Forelimb muscle (tissue), 1 donor: ENCODE measurements at places on chromosomes 7 and 10.
A peak's percentile ranks its signal among the peaks of the same experiment; 100 is the strongest.

DNA sequence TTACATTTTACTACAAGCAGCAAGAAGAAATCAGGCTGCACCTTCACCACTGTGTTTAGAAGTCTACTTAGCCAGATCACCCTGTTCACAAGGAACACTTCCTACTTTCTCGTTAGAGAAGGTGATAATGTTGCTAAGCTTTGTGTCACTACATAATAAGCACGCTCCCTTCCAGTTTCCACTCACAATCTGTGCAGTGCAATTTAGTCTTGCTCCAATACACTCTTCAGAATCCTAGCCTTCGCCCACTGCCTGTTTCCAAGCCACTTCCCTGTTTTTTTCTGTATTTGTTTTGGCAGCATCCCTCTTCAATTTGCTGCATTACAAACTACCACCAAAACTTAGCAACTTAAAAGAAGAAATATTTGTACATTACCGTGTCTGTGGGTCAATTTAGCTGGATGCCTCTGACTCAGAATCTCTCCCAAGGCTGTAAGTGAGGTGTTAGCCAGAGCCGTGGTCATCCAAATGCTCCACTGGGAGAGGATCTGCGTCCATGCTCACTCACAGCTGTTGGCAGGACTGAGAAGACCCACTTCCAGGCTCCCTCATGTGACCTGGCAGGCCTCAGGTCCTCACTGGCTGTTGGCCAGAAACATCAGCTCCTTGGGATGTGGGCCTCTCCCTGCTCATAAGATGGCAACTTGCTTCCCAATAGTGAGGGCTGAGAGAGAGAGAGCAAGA lies 110.4 kb downstream of the PON1 start:
- peak; percentile 86 for DNase-seq

DNA sequence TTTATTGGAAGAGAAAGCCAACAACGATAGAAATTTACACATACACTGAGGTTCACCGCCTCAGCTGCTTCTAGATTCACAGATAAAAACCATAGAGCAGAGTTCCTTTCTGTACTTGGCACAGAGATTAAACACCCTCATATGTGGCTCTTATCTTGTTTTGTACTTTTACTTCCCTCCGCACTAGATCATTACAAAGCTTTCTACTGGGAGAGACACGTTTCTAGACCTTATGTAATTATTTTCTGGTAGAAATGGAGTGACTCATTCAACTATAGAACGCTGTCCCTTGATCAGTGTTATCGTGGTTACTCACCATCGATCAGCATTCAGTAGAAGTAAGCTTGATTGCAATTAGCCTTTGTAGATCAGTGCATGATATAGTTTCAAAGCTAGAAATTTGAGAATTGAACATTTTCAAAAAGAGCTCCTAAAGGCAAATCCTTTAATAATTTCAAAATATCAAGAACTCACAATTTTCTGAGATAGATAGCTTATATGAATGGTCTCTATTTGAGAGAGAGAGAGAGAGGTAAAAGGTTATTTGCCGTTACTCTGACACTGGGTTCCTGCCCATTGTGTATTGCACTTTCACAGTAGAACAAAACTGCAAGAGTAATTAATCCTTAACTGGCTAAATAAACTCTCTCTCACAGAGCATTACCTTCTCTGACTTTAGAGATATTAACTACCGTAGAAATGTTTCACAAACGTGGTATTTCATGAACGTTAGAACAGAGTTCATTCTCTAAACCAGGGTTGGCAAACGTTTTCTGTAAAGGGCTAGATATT lies 26.1 kb upstream of the DNAJC1 start:
- no peak for DNase-seq

DNA sequence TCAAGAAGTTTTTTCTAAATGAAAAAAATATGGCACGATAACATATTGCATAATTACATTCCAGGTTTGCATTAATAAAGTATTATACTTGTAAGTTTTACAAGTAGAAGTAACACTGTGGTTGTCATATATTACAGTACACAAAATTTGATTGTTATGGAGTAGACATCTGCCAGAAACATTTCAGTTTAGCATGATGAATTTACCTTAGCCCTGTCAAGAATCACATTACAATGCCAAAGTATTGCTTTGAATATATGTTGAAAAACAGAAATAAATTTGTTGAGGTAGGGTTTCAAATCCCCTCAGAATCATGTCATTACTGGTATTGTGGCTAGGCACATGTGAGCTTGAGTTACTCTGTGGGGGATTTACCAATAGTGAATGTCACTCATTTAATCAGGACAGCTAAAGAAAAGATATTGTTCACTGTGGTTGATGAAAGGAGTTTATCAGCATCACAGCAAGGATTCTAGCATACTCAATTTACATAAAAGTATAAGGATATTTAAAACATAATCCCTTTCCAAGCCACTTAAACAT lies 112.1 kb downstream of the MDFIC start:
- no peak for DNase-seq

- DNase-seq = no peak
Measured at GRCh38 chr7:40474790-40475680, 340.2 kb downstream of the SUGCT start.

- no peak for DNase-seq
Measured at GRCh38 chr7:947391-948210, 6.9 kb downstream of the ADAP1 start.

DNA sequence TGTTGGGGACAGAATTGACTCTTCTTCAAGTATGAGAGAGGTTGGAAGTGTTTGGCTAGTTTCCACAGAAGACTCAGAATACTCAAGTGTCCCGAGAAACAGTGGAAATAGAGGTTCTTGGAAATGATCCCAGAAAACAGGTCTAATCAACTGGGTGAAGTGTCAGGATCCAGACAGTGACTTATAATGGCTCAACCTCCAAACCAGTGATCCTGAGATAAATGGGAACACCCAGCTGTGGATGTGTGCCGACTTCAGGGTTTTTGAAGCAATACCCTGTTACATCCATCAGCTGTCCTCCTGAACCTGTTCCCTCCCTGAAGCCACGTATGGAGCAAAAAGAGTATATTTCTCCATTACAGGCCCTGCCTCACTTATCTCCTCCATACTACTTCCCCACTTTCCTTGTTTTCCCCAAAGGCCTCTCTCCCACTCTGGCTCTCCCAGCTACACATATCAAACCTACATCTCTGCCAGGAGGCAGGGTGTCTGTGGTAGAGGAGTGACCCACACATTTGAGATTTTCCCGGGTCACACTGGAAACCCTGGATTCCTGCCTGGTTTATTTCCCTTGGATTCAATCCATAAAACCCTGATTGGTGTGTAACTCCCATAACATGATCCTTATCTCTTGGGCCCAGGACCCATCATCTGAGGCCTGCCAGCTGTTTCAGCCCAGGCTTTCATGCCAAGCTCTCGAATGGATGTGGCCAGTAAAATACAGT lies 17.6 kb upstream of the ELOVL3 start:
- DNase-seq = no peak

- DNase-seq = no peak
Measured at GRCh38 chr7:56028942-56029630, 22.2 kb downstream of the PSPH start.

DNA sequence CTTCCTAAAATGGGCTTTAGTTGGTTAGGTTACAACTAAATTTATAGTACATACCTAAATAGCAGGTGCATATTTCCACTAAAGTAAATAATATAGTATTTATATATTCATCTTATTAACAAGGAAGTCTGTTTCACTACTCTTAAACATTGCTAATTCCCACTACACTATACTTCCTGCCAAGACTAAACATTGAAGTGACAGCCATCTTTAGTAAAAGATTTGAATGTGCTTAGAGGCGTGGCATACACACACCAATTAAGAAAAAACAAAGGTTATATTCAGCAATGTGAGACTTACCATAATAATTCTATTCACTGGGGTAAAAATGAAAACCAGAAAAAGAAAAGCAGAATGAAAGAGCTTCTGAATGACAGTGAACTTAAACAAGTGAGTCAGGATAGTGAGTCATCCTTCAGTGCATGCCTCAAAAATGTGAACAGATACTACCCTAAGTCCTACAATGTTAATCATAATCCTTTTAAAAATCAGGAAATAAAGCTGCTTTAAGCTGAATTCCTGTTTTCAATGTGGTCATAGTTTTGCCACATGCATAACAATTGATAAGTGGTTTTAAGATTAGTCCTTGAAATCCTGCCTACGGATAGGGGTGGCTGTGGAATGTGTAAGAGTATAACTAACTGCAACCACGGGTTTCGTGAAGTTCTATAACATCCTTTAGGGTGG lies 59.4 kb downstream of the USP6NL start:
- no peak for DNase-seq

DNA sequence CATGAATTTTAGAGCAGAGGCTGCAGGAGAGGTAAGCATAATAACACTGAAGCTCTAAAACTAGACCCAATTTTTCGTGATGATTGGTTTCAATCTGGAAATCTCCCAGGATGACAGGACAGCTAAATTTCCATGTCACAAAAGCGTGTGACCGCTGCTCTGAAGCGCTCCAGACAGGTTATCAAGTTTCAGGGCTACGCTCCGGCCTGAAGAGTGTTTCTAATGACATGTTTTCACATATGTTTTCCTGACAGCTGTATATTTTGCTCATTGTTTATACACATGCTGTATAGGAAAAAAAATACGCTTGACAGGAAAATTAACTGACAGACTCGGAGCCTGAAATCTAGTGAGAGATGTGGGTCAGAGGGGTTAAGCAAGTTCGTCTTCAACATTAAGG lies 219.8 kb upstream of the BMPER start:
- DNase-seq = no peak

DNA sequence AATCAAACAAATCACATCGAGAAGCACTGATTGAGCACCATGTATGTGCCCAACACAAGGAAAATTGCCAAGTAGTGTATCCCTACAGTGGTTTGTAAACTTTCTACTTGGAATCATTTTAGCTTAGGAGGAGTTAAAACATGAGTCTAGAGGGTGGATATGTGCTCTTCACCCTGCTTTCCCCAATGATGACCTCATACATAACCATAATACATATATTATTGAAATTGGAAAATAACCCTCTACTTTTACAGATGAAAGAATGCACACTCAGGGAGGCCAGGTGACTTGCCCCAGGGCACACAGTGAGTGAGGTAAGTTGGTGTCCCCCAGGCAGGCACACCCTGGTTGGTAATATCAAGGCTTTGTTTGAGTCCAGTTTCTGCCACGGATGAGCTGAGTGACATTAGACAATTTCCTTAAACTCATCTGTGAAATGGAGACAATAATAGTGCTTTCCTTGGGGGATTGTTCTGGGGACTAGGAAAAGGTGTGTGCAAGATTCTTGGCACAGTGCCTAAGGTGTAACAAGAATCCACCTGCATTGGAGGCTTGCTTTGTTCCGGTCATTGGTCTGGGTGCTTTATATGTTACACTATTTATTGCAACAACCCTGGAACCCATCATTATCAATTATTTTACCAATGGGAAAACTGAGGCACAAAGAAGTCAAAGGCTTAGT lies 50.7 kb downstream of the BPGM start:
- DNase-seq = no peak

- no peak for DNase-seq
Measured at GRCh38 chr10:30125496-30125895, 66.1 kb upstream of the JCAD start.

DNA sequence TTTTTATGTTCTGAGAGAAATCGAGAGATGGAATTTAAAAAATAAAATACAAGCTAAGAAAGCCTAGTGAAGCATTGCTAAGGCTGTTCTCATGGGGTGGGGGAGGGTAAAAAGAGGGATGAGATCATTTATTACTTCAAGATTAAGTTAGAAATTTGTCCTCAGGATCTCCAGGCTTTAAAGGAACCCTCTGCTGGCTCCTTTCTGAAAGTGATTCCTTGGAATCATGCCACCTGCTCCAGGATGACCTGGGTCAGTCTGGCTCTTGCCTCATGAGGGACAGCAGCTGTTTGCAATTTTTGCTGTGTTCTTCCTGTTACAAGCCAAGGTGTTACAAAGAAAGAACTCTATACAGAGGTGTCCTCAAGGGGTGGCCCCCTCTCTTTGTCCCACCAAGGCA lies 69.8 kb downstream of the CDK1 start:
- peak; percentile 63 for DNase-seq

- DNase-seq = no peak
Measured at GRCh38 chr10:16752099-16752498, 65.1 kb downstream of the RSU1 start.

GRCh38 chr7:30280631-30281030 lies 3.8 kb upstream of the ZNRF2 start:
- DNase-seq = no peak

DNA sequence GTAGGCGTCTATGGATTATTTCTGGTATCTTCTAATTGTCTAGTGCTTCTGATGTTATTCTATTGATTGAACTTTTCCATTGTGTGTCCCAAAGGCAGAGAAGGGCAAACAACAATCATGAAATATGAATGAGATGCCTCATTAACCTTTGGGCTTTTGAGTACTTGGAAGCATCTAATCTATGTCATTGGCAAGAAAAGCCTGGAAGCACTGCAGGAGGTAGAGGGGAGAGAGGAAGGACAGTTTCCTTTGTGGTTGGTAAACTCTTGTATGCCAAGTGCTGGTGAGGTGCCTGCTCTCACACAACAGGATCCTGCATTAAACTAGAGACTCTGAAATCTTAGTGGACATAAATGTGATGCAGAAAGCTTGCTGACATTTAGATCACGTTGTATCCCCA lies 155.2 kb upstream of the TPK1 start:
- no peak for DNase-seq

- DNase-seq = no peak
Measured at GRCh38 chr7:30173058-30173897, 38.5 kb downstream of the MTURN start.

DNA sequence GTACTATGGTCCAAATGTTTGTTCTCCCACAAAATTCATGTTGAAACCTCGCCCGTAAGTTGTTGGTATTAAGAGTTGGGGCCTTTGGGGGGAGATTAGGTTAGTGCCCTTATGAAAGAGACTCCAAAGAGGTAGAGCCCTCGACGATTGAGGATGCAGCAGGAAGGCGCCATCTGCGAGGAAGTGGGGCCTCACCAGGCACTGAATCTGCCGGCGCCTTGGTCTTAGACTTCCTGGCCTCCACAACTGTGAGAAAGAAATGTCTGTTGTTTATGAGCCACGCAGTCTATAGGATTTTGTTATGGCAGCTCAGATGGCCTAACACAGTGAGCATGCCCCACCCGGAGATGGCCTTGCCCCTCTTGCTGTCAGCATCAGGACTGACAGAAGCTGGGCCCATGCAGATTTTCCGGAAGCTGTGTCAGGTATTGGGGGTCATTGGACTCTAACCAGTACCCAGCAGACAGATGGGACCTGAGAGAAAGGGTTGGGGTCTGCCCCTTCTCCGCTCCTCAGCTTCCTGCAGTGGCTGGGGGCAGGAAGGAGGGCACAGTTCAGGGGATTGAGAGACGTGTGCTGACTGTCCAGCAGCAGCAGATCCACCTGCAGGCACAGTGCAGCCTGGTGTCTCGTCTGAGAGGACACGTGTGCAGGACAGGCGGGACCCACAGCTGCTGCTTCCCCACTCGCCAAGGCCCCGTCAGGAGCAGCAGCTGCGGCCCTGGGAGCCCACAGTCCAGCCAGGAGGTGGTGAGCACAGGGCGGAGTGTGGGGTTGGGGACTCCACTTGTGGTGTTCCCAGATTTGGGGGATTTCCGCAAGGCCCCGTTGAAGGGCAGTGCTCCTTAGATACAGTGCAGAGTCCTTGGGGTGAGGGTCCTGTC lies 47.8 kb downstream of the MGMT start:
- no peak for DNase-seq
